ENCODE measurements at places on chromosomes 6 and 20.

DNA sequence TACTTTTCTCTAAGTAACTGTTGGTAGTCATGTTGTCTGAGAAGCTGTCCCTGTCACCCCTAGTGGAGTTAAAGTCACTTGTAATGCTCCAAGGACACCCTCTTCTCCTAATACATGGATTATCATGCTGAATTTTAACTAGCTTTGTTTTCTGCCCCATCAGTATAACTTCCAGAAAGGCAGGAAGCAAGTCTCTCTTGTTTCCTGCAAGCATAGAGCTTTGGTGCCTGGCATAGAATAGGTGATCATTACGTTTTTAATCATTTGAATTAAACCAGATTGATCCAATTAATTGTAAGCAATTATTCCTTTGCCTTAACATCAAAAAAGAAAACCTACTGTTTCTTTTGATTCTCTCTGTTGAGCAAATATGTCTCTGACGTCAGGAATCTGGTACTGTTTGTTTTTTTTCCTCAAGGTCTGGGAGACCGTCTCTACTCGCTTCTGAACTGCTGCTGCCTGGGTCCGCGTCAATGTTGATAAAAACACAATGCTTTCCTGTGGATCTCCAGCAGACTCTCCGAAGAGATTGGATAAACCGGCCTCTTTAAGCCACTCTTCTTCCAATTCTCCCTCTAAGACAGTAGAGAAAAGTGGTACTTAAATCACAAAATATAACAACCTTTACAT is 71.8 kb downstream of the ARHGAP18 start:
- no peak for DNase-seq

DNA sequence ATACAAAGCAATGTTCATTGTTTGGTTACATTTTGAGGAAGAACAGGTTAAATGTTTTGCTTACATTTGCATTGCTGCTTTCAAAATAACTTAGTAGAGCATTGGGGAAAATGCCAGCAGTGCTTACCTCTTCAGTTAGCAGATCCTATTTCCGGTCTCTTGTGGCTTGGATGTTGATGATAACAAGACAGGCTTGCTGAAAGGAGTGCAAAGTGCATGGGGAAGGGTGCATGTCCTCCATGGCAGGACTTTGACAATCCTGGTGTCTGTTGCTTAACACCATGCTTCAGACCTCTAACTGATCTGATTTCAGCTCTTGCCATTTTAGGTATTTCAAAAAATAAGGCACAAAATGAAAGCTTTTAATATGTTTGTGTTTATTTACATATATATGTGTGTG is 21.1 kb downstream of the TPD52L1 start:
- no peak for DNase-seq

- no peak for DNase-seq
These were observed 101.8 kb downstream of the KLHL32 start for GRCh38 chr6:97026298-97026697.

- DNase-seq, result no peak
These were observed 66.9 kb downstream of the BLOC1S5 start for GRCh38 chr6:7997286-7997685.

GRCh38 chr6:165718491-165718891 is 55.5 kb upstream of the PDE10A start:
- DNase-seq, result no peak

DNA sequence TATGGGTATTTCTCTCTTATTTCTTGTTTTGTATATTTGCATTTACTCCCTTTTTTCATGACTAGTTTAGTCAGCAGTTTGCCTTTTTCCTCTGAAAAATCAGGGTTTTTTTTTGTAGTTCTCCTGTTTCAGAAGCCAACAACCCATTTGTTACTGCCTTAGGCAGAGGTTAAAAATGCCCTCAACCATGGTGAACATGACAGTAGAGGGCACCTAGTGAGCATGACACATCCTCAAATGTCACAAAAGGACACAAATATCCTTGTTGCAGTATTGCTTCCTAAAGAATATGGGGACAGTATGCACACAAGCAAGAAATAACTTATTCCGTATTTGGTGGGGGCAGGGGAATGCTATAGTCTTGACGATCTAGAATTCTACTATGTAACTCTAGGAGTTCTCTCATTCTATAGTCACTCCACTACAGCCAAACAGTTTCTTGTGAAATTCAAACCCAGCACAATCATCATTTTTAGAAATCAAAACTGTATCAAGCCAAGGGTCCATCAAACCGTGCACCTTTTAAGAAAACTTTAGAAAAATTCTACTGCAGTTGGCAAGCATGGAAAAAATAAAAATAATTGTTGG is 47.0 kb downstream of the GOPC start:
- DNase-seq, result no peak

DNA sequence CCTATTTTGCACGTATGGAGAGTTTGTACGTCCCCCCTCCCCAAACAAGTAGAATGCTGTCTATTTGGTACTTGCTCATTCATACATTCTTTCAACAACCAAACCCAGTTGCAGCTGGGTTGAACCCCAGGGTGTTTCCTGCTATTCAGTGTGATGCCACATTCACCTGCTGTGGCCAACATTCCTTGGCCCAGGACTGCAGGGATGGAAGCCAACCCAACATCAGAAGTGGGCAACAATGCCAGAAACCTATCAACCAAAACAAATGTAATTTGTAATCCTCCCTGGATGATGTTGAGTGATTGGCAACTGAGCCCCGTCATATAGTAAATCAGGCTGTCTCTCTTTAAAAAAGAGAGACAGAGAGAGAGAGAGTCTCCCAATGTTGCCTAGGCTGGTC is 8.9 kb downstream of the NT5E start:
- DNase-seq, result no peak

GRCh38 chr20:38764567-38765318 is 16.5 kb downstream of the ACTR5 start:
- DNase-seq, result peak; percentile 22

GRCh38 chr6:55868771-55869479 is 6.5 kb downstream of the BMP5 start:
- no peak for DNase-seq

DNA sequence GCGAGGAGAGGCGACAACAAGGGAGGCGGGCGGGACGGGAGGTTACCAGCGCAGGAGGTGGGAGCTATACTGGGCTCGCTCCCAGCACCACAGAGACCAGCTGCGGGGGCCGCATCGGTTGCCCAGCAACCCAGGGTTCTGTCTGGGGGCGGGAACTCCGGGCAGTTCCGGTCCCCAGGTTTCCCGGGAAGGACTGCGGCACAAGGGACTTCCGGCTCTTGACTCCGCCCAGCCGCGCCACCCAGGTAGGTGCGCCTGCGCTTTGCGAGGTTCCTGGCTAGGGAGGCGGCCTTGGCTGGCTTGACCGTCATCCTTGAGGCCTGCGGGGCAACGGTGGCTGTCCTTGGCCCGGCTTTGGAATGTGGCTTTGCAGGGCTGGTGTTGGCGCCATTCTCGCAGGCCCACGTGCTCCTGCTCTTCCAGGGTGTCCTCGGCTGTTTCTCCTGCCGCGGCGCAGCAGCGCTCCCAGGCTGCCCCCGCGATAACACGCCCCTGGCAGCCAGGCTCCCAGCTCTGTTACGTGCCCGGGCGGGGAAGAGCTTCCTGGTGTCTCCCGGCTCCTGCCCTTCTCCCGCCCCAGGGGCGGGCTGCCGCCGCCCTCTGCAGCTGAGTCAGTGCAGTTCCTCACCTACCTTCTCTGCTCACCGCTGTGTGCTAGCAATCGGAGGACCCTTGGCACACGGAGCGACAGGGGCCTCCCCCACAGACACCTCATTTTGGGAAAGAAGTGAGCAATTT is at the start of gene RSPH3:
Gene RSPH3, minus strand, starts transcription at position 537 of the 738 bp plus-strand sequence. CDS start 652 bp downstream, outside the sequence.
- DNase-seq, result peak; percentile 91

DNA sequence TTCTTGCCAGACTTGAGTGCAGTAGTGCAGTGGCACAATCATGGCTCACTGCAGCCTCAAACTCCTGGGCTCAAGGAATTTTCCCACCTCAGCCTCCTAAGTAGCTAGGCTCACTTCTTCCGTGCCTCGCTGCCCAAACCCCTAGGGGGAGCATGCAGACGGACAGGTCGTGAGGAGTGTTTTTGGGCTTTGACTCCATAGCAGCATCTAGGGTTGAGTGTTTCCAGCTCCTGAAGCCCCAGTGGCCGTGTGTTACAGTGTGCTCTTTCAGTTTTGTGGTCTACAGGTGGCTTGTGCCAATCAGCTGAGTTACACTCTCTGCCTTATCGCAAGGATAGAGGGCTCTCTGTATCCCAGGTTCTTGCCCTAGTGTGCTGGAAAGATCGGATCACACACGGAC is 33.4 kb downstream of the NCOA3 start:
- DNase-seq, result no peak

- DNase-seq, result no peak
These were observed 22.0 kb upstream of the TGM3 start for GRCh38 chr20:2273634-2274302.

DNA sequence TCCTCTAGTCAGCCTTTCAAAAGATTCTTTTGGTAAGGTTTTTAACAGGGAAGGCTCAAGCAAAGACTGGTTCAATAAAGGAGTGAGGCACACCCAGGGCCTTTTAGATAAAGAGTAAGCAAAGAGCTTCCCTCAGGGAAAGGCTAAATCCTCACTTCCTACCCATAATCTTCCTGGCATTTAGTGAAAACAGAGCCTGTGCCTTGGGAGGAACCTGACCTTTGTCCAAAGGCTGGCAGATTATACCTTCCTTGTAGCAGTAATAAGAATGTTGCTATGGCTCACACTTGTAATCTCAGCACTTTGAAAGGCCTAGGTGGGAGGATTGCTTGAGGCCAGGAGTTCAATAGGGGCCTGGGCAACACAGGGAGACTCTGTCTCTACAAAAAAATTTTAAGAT is 280.1 kb upstream of the PLCB4 start:
- no peak for DNase-seq

GRCh38 chr6:1372690-1373089 is 16.7 kb upstream of the FOXF2 start:
- no peak for DNase-seq

GRCh38 chr6:16477367-16478149 is 239.2 kb downstream of the GMPR start:
- no peak for DNase-seq

DNA sequence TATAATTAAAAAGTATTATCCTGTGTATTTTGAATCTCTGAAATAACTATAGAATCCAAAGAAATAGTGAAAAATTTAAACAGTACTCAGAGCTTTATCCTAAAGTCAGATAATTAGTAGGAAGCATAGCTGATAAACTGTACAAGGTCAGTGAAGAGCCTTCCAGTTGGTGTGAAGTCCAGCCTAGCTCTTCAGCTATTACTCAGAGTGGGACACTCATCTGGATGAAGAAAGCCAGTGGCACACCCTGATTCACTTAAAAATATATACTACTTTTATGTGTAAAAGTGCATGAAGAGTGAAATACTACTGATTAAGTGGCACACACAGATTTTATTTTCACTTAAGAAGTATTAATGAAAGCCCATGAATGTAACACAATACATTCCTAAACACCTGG is 3.1 kb downstream of the IFNGR1 start:
- no peak for DNase-seq

DNA sequence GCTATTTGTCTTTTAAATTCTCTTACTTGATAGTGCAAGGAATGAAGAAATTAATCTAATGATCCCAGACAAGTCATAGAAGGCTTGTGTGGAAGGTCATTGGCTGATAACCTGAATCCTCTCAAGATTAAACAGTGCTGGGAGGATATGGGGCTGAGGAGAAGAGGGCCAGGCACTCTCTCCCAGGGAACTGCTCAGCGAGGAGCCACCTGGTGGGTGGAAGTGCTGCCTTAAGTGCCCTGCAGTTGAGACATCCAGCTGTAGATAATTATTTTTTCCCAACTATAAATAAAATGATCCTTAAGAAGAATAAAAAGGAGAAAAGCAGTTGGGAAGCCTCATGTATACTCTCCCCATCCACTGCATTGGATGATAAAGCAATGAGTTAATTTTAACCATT is 47.9 kb downstream of the BTBD3 start:
- DNase-seq, result no peak
